ENCODE measurements at places on chromosomes 5 and 9. TPM values are rescaled to one million over a fixed set of nuclear protein-coding genes. Genes with fewer than 3 reads are reported as not detected.

GRCh38 chr5:30879887-30880286, 313.6 kb upstream of the CDH6 start:
- DNase-seq, result no peak

DNA sequence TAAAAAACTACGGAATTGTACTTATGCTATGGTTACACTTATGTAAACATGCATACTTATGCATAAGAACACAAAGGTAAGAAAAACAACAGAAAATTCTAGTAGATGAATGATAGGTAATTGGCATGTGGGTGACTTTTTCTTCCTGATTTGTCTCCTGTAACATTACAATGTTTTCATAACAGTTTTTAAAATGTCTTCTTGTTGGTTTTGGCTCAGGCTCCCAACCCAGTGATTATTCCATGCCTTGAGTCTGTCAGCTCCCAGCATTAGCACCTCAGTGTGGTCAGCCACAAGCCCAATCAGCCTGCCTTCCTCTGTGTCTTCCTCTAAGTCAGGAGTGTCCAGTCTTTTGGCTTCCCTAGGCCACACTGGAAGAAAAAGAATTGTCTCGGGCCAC, 7.9 kb upstream of the FOXE1 start:
- DNase-seq, result no peak

- no peak for DNase-seq
These were observed 196.2 kb downstream of the DEPDC1B start for GRCh38 chr5:60503771-60504170.

Gene EQTN
- total RNA-seq, result not detected

Gene IFNA21
- total RNA-seq, result not detected

Gene CDH9
- total RNA-seq, result not detected
